ENCODE measurements at places on chromosomes 13 and 19.
A peak's percentile ranks its signal among the peaks of the same experiment; 100 is the strongest.

GRCh38 chr13:48976576-48977285 is 1.0 kb downstream of the FNDC3A start:
- DNase-seq = no peak

DNA sequence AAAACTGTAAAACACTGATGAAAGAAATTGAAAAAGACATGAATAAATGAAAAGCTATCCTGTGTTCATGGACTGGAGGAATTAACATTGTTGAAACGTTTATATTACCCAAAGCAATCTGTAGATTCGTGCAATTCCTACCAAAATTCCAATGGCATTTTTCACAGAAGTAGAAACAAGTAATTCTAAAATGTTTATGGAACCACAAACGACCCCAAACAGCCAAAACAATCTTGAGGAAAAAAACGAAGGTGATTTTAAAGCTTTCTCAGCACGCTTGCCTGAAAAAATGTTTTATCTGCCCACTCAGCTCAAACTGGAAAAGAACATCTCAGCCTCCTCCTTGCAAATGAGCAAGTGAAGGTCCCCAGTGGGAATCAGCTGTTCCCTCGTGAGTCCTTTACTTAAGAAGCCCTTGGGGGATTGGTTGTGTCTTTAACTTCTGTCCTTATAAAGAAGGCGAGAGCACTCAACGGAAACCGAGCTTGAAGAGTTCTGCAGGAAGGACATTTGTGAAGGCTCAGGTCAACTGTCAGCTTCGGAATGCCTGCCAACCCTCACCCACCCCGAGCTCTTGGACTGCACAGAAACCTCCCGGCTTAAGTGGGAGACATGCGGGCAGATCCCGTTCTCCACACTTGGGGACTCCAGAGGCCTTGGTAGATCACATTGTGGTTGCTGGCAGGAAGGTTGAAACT is 256.0 kb upstream of the IRS2 start:
- DNase-seq = no peak

- no peak for DNase-seq
Observed at GRCh38 chr19:44782729-44783128, 5.0 kb downstream of the CBLC start.

DNA sequence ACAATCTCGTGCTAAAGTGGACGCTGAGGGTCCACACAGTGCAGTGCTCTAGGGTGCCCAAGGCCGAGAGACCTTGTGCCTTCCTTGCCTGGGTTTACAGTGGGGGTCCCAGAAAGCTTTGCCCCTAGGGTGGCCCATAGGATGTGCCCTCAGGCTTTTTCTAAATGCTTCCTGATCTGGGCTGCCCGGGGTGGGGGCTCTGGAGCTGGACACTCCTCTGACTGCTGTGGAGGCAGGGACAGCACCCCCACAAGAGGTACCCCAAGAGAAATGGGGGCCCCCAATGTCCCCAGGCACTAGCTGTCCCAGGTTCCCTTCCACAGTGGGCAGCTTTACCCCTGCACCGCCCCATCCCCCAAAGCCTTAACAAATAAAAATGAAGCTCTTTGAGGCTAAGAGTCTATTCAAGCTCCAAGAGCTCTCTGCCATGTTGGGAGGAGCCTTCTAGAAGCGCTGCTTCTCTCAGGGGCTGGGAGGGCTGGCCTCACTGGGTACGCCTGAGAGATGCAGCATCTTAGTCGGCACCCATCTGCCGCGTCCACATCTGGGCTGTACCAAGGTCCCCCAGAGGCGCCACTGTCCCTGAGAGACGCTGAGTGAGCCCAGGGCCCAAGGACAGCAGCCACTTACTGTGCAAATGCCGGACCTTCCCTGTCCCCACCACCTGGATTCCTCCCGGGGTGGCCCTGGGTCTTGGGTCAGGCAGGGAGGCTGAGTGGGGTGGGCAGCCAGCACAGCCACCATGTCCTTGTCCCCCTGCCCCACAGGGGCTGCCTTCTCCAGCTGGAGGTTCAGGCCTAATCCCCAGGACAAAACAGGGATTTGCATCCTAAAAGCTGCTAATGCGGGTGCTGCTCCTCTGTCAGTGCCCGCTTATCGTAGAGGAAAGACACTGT is 27.4 kb downstream of the CEBPA start:
- no peak for DNase-seq

- peak; percentile 55 for DNase-seq
Observed at GRCh38 chr19:38543807-38544568, 73.8 kb downstream of the MAP4K1 start.
